ENCODE measurements at places on chromosomes 2 and 18. TPM values are rescaled to one million over a fixed set of nuclear protein-coding genes. Genes with fewer than 3 reads are reported as not detected.

DNA sequence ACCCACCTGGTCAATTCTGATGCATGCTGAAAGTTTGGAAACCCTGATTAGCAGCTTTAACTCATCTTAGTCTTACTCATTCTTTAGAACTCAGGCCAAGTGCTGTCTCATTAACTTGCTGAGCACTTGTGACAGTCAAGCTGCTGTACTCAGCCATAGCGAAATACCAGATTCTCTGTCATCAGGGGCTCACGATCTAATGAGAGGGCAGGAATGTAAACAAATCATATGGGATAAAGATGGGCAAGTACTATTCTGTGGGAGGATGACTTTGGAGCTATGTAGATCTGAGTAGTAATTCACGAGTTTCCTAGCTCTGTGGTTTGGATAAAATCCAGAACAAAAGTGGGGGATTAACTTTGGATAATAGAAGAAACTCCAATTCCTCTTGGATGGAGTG is 376.6 kb downstream of the HRH4 start:
- no peak for DNase-seq

GRCh38 chr2:48826986-48827385 is 71.5 kb upstream of the LHCGR start:
- no peak for DNase-seq

GRCh38 chr2:209422191-209422754 is 1.6 kb upstream of the MAP2 start:
- DNase-seq = no peak

- DNase-seq = no peak
Measured at GRCh38 chr2:144702051-144702450, 182.1 kb upstream of the ZEB2 start.

- no peak for DNase-seq
Measured at GRCh38 chr2:132824716-132825115, 154.7 kb upstream of the LYPD1 start.

DNA sequence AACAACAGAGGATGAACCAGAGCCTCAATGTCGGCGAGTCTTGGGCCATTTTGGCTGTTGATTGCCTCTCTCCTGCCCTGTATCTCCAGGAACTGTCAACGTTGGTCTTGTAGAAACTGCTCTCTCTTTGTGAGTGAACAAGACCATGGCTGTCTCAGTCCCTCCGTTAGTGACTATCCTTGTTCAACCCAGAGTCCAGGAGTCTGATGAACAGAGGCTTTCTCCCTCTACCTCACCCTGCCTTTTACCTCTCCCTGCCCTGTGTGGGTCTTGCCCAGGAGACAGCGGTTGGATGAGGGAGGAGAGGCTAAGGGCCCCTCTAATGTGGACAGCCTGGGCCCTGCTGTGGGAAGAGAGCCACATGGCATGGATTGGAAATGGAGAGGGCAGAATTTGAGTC is 32.8 kb downstream of the INPP4A start:
- no peak for DNase-seq

- no peak for DNase-seq
Measured at GRCh38 chr2:43169099-43169945, 57.1 kb downstream of the ZFP36L2 start.

- DNase-seq = no peak
Measured at GRCh38 chr2:53407363-53408080, 360.1 kb upstream of the CHAC2 start.

DNA sequence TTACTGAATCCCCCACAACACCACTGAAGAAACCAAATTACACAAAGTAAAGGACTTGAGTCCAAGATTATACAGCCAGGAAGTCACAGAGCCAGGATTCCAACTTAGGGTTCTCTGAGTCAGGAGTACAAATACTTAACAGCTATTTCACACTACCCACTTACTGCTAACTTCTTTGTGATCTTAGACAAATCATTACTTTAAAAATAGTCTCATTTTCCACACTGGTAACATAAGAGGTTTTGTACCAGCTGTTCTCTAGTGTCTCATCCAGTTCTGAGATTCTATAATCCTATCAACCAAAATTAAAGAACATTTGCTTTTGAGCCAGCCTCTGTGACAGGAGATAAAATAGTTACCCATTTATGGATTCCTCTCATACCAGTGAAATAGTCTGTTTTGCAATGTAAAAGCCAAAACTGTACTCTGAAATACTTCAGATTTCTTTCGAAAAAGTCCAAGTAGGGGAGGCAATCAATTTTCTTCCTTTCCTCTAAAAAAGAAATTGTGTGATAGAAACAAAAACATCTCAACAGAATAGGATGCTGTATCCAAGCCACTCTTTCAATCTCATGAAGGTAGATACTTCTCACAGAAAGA is 157.6 kb downstream of the LRATD1 start:
- no peak for DNase-seq

- no peak for DNase-seq
Measured at GRCh38 chr2:98702127-98702802, 28.7 kb downstream of the MGAT4A start.

DNA sequence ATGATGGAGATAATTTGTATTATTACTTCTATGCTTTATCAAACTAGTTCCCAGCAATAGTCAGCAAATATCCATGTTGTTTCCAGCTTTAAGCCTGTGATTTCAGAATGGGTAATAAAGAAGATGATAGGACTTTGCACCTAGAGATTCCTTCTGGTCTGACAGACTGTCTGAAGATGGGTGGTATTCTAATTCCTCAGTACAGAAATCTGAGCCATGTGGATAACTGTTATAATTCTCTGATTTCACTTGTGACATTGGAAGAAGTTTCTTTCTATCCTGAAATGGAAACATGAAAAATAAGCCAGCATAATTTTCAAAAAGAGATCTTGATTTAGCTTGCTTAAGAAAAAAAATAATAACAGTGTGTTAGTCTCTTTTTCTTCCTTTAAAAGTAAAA is 130.1 kb downstream of the ZNF804A start:
- no peak for DNase-seq

GRCh38 chr2:118061135-118061955 is 26.9 kb upstream of the INSIG2 start:
- no peak for DNase-seq

DNA sequence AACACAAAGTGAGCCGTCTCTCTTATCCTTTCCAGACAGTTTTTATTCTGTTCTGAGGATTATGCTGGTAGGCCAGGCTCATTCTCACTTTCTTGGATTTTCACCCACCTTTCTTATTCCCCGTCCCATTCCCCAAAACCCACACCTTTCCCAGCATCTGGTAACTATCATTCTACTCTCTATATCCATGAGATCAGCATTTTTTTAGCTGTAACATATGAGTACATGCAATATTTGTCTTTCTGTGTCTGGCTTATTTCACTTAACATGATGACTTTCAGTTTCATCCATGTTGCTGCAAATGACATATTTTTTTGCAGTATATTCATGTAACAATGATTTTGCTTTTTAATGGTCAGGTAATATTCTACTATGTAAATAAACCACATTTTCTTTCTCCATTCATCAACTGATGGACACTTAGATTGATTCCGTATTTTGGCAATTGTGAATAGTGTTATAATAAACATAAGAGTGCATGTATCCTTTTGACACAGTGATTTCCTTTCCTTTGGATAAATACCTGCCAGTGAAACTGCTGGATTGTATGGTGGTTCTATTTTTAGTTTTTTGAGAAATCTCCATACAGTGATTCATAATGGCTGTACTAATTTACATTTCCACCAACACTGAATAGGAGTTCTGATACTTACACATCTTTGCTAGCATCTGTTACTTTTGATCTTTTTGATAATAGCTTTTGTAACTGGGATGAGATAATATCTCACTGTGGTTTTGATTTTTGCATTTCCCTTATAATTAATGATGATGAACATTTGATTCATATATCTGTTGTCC is 289.3 kb downstream of the RPRM start:
- no peak for DNase-seq

GRCh38 chr2:167686691-167687090 is 560.7 kb downstream of the STK39 start:
- DNase-seq = no peak

- no peak for DNase-seq
Measured at GRCh38 chr18:49993299-49993698, 180.0 kb upstream of the ACAA2 start.

GRCh38 chr18:49650426-49650891 is 88.6 kb downstream of the LIPG start:
- DNase-seq = no peak

DNA sequence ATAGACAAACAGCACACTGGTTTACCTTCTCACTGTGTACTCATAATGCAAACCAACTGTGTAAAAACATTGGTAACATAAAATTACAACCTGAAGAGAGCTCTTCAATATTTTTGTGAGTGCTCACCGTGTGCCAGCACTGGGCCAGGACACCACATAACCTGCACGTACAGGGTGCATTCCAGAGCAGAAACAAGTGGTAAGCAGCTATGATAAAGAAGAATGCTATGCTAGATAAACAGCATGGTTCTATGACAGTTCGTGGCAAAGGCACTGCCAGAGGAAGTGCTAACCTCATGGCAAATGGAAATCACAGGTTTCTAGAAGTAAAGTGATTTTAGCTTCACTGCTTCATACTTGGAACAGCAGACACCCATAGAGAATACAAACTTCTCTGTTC is 343.5 kb downstream of the MTX2 start:
- no peak for DNase-seq

- no peak for DNase-seq
Measured at GRCh38 chr2:128362176-128362888, 43.7 kb upstream of the HS6ST1 start.

- DNase-seq = no peak
Measured at GRCh38 chr2:195683174-195683573, 26.1 kb downstream of the SLC39A10 start.

DNA sequence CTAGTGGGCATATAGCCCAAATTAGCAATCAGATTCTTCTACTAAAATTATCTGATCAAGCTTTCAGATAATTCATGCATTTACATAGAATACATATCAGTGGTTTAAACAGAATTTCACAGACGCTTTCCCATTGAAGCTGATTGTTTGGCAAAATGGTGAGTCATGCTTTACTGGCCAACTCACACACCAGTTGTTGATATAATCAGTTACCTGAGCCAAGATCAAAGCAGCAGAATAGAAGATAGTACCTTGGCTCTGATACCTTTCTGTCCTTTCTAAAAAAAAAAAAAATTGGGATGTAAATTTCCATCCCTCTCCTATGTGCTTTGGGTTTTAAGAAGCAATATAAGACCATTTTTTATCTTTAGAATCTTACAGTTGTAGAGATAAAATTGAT is 178.0 kb downstream of the MCFD2 start:
- no peak for DNase-seq

DNA sequence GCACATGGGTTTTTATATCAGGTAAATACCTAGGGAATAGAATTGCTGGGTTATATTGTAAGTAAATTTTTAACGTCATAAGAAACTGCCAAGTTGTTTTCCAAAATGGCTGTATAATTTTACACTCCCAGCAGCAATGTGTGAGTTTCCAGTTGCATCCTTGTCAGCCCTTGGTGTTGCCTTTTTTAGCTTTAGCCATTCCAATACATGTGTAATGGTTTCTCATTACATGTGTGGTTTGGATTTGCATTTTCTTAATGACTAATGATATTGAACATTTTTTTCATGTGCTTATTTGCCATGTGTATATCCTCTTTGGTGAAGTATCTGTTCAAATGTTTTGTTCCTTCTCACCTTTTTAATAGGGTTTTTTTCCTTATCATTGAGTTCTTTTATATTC is 70.8 kb downstream of the ABI2 start:
- no peak for DNase-seq

DNA sequence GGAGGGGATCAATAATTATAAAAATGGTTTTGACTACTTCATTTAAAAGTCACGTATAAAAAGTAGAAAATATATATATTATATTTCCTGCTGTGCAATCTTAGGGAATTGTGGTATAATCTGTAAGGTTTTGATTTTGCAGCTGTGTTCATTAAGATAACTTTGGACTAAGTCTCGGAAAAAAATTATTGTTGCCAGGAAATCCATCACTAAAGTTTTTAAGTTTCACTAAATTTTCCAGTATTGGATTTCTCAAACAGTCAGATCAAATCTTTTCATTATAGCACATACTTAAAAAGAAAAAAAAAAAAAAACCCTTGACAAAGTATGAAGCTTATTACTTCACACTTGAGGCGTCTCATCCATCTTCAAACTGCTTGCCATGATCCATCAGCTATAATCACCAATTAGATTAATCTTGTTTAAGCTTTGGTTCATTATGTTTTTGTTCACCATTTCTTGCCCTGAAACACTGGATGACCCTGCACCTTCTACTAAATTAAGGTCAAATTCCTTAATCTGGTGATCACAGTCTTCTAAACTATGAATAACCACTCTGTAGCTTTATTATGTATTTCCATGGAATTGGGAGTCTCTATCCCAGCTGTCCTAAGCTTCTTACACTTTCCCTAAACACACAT is 326.6 kb upstream of the COL3A1 start:
- DNase-seq = no peak

- no peak for DNase-seq
Measured at GRCh38 chr2:163859951-163860350, 124.1 kb upstream of the FIGN start.

DNA sequence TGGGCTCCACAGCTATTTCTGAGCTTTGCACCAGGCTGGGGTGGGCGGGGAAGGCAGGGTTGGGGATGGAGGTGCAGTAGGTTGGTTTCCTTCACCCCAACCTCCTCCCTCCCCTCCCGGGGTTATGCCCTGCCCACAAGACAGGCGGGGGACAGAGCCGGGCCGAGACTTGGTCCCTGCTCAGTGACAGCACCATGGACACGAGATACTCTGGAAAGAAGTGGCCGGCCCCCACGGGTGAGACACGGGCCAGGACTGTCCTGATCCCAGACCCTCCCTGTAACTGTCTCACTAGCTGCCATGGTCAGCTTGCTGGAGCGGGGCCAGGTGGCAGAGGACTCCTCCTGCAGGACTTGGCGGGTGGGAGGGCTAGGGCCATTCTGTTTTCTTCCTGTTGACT is 59.7 kb downstream of the DYSF start:
- DNase-seq = no peak

- DNase-seq = no peak
Measured at GRCh38 chr2:43539436-43539835, 56.4 kb downstream of the THADA start.

- no peak for DNase-seq
Measured at GRCh38 chr2:61948661-61949457, 43.4 kb downstream of the COMMD1 start.

DNA sequence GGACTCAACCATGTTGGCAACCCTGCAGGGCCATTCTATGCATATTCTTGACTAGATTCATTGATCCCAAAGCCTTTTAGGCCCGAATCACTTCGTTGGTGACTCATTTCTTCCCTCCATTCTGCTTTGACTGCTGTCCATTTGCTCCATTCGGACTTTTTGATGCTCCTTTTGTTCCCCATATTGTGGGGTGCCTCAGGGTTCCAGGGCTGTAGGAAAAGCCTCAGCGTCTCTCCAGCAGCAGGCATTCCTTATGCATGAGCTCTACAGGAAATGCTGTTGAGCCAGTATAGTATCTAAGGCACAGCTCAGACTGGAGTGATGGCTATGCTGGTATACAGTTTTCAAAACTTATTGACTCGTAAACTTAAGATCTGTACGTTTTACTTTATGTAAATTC is 292.6 kb downstream of the PRKCE start:
- DNase-seq = no peak

HOXD13 gene
- not detected for total RNA-seq

ITPRIPL1 gene
- 6.6 TPM for total RNA-seq

IL37 gene
- not detected for total RNA-seq

SLC14A1 gene
- total RNA-seq = 2.8 TPM

FEV gene
- total RNA-seq = not detected

RESP18 gene
- total RNA-seq = not detected

INHA gene
- total RNA-seq = not detected

SATB2 gene
- not detected for total RNA-seq

MC4R gene
- total RNA-seq = not detected

LIPG gene
- not detected for total RNA-seq
